ENCODE measurements at places on chromosomes 5 and 9.

- no peak for DNase-seq
Measured at GRCh38 chr9:135220601-135221575, 133.4 kb downstream of the OLFM1 start.

DNA sequence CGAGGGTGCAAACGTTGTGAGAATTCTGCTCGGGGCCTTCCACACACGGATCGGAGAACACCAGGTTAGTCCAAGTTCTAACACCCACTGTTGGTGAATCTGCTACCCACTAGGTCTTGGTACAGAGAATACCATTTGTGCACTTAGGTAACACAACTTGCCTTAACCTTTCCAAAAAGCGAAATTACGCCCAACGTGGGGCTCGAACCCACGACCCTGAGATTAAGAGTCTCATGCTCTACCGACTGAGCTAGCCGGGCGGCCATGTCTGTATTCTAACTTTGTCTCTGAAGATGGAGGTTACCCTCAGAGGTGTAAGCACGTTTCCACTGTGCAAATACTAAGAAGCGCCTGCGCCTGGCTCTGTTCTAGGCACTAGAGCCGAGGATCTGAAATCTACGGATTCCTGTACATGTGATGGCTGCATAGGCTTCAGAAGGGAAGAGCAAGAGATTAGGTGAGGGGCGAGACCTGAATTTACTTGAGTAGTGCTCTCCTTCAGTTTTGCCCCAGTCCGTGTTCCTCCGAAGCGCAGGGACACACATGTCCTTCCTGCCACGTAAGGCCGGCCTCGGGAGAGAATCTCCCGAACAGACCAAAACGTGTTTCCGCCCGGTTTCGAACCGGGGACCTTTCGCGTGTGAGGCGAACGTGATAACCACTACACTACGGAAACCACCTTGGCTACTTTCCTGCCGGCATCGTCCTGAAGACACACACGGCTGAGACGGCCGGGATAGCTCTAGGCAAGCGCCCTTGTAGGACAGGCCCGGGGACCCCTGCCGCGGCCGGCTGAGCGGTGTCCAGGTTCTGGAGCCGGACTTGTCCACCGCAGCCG lies 1.1 kb upstream of the TRIM41 start:
- no peak for DNase-seq

- DNase-seq = no peak
Measured at GRCh38 chr5:113099822-113100221, 123.2 kb downstream of the DCP2 start.

GRCh38 chr5:121273833-121274433 lies 577.7 kb upstream of the FTMT start:
- DNase-seq = no peak

GRCh38 chr5:96331210-96331609 lies 101.8 kb downstream of the PCSK1 start:
- no peak for DNase-seq

DNA sequence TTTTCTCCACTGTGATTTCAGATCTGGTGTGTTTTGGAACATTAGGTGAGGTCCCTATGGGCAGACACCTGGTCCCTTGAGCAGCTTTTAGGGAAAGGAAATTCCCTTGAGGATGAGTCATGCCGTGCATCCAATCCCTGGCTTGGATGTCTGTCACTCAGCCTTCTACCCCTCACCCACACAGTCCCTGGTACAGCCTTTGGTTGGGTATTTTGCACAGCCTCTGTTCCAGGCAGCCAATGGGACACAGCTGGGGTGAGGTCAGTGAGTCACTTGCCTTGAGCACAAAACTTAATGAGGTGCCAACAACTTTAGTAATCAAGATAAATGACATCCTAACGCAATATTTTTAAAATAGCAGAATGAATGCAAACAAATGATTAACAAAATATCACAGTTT lies 22.7 kb upstream of the SVEP1 start:
- no peak for DNase-seq

DNA sequence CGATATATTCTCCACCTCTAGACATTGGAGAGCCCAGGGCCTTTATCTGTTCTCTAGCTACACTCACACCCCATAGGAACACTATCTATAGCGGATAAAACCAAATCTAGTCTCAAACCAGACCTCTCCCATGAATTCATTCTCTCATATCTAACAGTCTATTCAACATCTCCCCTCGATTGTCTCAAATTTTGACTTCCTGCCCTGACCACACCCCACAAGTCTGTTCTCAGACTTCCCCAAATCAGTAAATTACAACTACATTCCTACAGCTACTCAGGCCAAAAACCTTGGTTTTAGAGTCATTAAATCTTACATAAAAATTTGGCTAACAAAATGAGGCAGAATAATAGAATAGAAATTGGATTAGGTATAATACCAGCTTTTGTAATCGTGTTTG lies 12.5 kb upstream of the SLC1A3 start:
- DNase-seq = no peak

- no peak for DNase-seq
Measured at GRCh38 chr9:12956261-12956660, 181.4 kb downstream of the LURAP1L start.

DNA sequence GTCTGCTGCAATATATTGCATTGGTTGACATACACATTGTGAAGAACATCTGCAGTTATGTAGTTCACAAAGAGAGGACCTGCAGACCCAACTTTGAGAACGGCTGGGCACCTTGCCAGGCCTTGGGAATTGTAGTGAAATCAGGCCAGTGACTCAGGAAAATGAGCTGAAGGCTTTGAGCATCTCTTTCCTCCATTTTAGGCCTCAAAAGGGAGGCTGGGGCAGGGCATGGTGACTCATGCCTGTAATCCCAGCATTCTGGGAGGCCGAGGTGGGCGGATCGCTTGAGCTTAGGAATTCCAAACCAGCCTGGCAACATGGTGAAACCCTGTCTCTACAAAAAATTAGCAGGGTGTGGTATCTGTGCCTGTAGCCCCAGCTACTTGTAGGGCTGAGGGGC lies 1.4 kb upstream of the IPPK start:
- DNase-seq = no peak

DNA sequence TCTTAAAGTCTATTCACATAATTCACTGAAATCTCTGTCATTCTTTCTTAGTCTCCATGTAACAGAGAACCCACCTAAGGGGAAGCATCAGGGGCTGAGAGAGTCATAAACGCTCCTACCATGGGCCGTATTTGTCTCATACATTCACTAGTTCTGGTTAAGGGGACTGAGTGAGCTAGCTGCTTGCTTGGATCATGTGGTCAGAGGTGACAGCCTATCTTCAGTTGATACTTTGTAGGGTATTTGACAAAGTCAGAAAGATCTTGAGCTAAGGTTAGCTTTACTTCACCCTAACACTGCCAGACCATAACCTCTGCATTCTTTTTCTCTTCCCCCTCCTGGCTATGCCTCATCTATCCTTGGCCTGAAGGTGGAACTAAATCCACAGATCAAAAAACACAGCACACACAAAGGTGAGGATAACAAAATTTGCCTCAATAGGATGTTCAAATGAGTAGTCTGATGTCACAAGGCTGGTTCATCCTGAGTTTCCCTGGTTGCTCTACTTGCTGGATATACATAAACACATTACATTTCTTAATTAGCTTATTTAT lies 66.5 kb downstream of the MARCHF3 start:
- DNase-seq = no peak

- no peak for DNase-seq
Measured at GRCh38 chr5:54457094-54457862, 1.8 kb downstream of the HSPB3 start.

DNA sequence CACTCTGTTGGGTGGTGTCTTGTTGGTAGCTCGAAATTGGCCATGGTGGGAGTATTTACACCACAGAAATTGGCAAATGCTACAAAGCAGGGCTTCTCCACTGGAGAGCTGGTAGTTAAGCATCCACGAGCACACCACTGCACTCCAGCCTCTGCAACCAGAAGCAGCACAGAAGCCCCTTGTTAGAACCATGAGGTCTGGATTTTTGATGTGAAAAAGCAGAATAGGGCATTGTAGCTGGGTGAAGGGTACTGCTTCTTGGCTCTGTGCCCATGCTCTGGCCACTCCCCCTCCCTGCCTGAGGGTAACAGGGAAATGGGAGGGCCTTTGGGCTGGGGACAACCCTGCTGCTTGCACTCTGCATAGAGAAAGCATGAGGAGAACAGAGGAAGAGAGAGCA lies 81.2 kb upstream of the UBTD2 start:
- DNase-seq = no peak

GRCh38 chr9:98302150-98302549 lies 46.7 kb upstream of the TBC1D2 start:
- DNase-seq = no peak

DNA sequence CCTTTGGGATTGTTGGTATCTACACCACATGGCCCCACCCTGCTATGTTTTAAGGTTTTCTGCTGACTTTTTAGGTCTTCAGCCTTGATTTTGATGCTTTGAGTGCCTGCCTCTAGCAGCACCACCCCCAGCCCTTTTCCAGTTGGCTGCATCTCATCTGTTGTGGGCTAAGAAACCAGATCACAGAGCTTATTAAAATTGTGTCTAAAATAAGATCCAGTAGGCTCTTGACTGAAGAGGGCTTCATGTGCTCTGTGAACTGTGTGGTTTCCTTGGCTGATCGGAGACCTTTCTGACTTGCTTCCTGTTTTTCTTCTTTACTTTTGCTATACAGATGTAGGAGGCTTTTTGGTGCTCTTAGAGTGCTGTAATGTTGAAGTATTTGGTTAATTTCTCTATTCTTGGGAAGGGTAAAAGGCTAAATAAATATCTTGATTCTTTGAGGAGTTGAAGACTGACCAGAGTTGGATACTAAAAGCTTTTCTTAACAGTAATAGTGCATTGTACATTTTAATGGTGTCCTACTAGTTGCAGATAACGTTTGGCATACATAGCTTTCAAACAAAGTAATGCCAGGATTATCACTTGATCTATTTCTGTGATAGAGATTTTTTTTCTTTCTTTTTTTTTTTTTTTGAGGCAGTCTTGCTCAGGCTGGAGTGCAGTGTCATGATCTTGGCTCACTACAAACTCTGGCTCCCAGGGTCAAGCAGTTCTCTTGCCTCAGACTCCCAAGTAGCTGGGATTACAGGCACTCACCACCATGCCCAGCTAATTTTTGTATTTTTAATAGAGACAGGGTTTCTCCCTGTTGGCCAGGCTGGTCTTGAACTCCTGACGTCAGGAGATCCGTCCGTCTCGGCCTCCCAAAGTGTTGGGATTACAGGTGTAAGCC lies 4.5 kb downstream of the UBE2D2 start:
- DNase-seq = no peak

GRCh38 chr9:33167972-33168461 lies 881 bp upstream of the B4GALT1 start:
- no peak for DNase-seq

DNA sequence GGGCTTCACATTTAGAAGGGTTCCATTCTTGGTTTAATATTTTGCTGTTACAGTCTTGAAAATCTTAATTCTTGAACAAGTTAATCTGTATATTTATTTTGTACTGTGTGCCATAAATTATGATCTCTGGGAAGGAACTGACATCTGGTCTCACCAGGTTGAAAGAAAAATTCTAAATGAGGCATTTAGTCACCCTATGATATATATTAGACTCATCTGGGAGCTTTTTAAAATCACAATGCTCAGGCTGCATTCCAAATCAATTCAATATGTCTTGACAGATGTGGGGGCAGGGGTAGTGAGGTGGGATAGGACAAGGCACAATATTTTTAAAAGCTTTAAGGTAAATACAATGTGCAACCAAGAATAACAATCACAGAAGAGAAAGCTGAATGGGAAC lies 569.2 kb downstream of the PRR16 start:
- no peak for DNase-seq

DNA sequence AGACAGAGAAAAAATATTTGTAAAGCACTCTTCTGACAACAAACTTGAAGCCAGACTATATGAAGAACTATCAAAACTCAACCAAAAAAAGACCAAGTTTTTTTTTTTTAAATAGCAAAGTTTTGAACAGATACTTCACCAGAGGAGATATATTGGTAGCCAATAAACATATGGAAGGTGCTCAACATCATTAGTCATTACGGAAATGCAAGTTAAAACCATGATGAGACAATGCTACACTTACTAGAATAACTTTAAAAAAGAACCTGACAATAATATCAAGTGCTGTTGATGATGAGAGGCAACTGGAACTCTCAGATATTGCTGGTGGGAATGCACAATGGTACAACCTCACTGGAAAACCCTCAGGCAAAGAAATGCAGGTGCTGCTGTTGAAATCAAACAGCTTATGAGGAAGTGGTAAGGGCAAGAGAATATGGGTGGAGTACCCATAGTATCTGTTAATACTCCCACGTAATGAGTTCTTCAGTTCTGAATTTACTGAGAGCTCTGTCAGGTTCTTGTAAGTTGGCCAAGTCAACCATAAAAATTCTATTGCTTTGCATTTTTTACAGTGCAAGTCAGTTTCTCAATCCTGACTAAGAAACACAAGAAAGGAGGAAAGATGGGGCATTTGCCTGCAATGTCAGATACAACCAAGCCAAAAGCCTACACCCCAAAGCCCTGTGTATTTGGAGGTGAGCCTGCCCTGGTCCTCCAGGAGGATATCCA lies 87.3 kb upstream of the GNAQ start:
- no peak for DNase-seq

- peak; percentile 12 for DNase-seq
Measured at GRCh38 chr5:135508496-135509005, 27.2 kb downstream of the NEUROG1 start.

- DNase-seq = no peak
Measured at GRCh38 chr9:18675332-18675731, 201.4 kb downstream of the ADAMTSL1 start.

DNA sequence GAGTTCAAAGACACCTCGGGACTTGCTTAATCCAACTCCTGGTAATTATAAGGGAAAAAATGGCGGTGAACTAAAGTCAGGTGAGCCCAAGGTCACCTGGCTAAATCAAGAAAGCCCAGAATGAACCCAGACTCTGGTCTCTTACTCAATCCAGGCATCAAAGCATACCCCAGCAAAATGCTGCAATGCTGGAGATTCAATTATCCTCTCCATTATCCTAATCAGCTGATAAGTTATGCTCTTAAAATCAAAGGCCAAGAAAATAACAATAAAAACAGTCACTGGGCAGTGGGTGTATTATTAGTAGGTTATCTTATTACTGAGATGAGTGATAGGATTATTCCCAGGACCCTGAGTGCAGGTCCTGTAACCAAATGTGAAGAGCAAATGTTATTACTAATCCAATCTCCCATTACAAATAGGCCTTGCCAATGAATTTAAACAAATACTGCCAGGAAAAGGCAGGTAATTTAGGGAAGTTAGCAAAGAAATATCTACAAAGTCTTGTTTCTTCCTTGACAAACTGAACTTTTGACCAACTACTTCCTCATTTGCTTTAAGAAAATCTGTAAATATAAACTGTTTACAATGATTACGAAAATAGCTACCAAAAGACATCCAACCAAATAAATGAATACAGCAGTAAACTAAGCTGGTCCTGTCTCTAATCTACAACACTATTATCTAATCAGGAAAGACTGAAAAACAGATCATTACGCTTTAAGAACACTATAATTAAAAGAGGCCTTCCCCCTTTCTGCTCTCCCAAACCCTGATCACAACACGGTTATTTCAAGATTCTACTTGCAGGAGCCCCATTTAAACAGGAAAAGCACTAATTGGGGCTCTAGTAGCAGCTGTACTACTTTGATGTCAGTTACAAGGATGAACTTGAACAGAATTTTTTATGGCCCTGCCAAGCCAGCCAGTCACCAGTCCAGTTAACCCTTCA lies 103.2 kb downstream of the MED27 start:
- peak; percentile 46 for DNase-seq

All from NCI-H510A treated with DMSO at 0.1 percent for 48 hours (cell line).